ENCODE measurements at places on chromosomes 3 and 15. TPM values are rescaled to one million over a fixed set of nuclear protein-coding genes. Genes with fewer than 3 reads are reported as not detected.

CFAP100 gene
- total RNA-seq: not detected

AMT gene
- 7.0 TPM for total RNA-seq

UNC45A gene
- total RNA-seq: 65.5 TPM

UBA3 gene
- 36.1 TPM for total RNA-seq

FSTL1 gene
- 601 TPM for total RNA-seq

FAM219B gene
- total RNA-seq: 85.6 TPM

CSPG4 gene
- 263 TPM for total RNA-seq

TRAT1 gene
- total RNA-seq: not detected

SHC4 gene
- total RNA-seq: 16.1 TPM

FAM81A gene
- 0.71 TPM for total RNA-seq

TMEM212 gene
- total RNA-seq: not detected

SKOR1 gene
- total RNA-seq: 0.78 TPM

GRCh38 chr15:26260517-26261133, 397.5 kb upstream of the ATP10A start:
- H3K4me1 ChIP-seq: no peaks in the 10 kb centered on the region
- DNase-seq: no peak
- no peaks in the 10 kb centered on the region for H3K36me3 ChIP-seq
- H3K27me3 ChIP-seq: no peaks in the 10 kb centered on the region
- no peak overlapping the region for H3K27ac ChIP-seq

DNA sequence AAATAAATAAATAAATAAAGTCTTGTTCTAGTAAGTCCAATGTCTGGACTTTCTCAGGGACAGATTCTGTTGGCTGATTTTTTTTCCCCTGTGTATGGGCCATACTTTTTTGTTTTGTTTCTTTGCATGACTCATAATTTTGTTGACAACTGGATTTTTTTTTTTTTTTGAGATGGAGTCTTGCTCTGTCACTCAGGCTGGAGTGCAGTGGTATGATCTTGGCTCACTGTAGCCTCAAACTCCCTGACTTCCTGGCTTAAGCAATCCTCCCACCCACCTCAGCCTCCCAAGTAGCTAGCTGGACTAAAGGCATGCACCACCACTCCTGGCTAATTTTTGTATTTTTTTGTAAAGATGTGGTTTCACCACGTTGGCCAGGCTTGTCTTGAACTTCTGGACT, 38.9 kb downstream of the TICRR start:
- no peak overlapping the region for H3K4me3 ChIP-seq
- no peaks in the 10 kb centered on the region for H3K36me3 ChIP-seq
- no peak for DNase-seq
- H3K27ac ChIP-seq: no peak overlapping the region
- no peaks in the 10 kb centered on the region for H3K4me1 ChIP-seq
- no peaks in the 10 kb centered on the region for H3K27me3 ChIP-seq

DNA sequence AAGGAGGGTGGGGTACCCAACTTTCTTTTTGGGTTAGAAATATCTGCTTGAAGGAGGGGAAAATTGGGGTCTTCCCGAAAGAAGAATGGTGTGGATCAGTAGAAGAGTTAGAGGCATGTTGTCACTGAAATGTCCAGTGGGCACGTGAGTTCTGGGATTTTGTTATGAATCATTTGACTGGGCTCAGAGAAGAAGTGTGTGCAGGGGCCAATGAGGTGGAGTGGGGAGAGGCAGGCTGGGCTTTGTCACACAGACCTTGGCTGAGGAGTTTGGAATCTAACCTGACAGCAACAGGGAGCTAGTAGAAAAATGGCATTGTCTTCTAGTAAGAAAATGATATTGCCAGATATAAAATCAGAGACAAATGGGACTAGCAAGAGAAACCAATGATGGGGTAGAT, 436.8 kb downstream of the MFSD1 start:
- no peaks in the 10 kb centered on the region for H3K4me1 ChIP-seq
- DNase-seq: no peak
- no peak overlapping the region for H3K27ac ChIP-seq
- no peak overlapping the region for H3K4me3 ChIP-seq
- no peaks in the 10 kb centered on the region for H3K27me3 ChIP-seq
- H3K36me3 ChIP-seq: no peaks in the 10 kb centered on the region

- no peak for DNase-seq
- peak overlapping the region; percentile 57 for H3K4me3 ChIP-seq
- no peak overlapping the region for H3K27ac ChIP-seq
- peaks cover 8% of the 10 kb centered on the region for H3K4me1 ChIP-seq
These were observed 1075.3 kb upstream of the ALCAM start for GRCh38 chr3:104291437-104291851.

DNA sequence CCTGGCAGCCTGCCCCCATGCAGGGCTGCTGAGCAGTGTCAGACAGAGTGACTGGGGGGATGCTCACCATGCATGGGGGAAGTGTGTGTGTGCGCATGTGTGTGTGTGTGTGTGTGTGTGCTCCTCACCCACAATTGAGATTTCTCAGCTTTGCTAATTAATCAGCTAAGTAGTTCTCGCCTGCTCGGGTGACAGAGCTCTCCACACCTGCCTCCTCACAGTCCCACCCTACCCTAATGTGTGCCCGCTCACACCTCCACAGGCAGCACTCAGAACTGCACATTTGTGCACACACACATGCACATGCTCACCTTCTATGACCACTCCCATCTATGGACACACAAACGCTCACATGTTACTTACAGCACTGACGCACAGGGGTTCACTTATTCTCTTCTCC, 37.3 kb downstream of the CACNA2D2 start:
- no peak overlapping the region for H3K4me3 ChIP-seq
- no peak for DNase-seq
- no peak overlapping the region for H3K27ac ChIP-seq
- H3K27me3 ChIP-seq: no peaks in the 10 kb centered on the region
- no peaks in the 10 kb centered on the region for H3K4me1 ChIP-seq

- H3K27ac ChIP-seq: no peak overlapping the region
- DNase-seq: no peak
- H3K4me3 ChIP-seq: no peak overlapping the region
- no peaks in the 10 kb centered on the region for H3K36me3 ChIP-seq
These were observed 3.3 kb upstream of the CNTN3 start for GRCh38 chr3:74617776-74618175.

DNA sequence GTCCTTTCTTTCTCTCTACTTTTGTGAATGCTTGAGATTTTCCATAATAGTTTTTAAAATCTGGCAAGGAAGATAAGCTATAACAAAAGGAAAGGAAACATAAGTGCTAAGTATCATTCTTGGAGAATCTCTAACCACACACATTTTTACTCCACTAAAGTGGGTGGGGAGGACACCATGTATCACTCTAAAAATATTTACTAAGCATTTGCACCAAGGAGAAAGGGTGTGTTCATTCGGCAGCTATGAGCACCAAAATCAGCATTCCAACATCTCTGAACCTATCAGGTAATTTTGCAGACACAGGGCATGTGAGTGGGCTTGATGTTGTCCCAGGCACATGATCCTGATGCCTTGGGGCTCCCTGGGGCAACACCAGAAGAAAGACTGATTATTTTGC, 5.5 kb downstream of the B4GALT4 start:
- peaks cover 8% of the 10 kb centered on the region for H3K4me1 ChIP-seq
- peak overlapping the region; percentile 0 for H3K27ac ChIP-seq
- no peak overlapping the region for H3K4me3 ChIP-seq
- H3K36me3 ChIP-seq: no peaks in the 10 kb centered on the region
- no peaks in the 10 kb centered on the region for H3K27me3 ChIP-seq

GRCh38 chr3:180383332-180384020, 218.5 kb upstream of the TTC14 start:
- no peaks in the 10 kb centered on the region for H3K36me3 ChIP-seq
- DNase-seq: no peak
- no peaks in the 10 kb centered on the region for H3K27me3 ChIP-seq
- no peak overlapping the region for H3K27ac ChIP-seq

DNA sequence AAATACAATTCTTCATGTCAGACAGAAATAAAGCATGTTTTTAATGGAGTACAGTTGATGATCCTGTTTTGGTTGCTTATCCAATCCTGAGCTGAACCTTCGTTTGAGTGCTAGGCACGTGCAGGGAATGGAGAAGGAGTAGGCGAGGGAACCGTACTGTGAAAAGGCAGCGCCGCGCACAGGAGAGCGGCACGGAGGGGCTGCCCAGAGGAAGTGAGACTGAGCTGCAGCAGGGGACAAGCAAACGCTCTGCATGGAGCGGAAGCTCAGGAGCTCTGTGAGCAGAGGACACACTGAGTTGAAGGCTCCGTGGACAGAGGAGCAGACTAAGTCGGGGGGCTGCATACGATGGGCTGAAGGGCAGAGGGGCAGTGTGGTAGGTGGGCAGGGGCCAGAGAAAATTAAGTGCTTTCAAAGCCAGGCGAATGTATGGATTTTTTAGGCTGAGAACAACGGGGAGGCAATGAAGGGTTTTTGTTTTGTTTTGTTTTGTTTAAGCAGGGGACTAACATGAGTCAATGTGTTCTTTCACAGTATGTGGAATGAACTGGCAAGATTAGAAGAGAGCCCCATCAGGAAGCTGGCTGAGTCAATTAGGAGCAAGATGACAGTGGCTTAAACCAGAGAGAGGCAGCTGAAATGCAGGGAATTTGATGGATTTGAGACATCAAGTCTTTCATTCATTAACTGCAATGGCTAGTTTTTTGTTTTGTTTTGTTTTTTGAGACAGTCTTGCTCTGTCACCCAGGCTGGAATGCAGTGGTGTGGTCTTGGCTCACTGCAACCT, 23.8 kb upstream of the TM2D3 start:
- H3K27me3 ChIP-seq: no peaks in the 10 kb centered on the region
- no peak overlapping the region for H3K27ac ChIP-seq
- no peak overlapping the region for H3K4me3 ChIP-seq

DNA sequence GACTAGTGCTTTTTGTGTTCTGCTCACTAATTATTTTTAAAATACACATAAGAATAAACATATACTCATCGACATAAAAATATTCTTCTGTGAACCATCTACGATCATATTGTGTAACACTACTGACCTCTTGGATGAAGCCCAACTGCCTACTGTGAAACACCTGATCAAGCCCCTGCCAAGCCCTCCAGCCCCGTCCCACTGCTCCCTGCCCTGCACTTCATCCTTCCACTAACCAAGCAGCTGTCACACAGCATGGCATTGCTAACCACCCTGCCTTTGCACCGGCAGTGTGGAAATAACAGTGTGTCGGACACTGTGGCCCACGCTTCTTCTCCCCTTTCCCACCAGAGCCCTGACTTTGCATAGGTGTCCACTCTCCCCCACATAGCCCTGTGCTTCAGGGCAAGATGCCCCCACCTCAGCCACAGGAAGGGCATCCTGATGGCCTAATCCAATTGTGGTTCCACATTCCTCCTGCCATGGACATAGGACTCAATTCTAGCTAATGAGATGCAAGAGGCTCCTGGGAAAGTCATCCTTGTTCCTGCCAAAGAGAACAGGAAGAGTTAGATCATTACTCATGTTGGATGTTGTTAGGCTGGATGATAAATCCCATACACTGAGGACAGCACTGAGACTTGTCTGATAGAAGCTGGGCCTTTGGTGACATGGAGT, 35.0 kb upstream of the ARID3B start:
- H3K4me3 ChIP-seq: no peak overlapping the region
- H3K4me1 ChIP-seq: no peaks in the 10 kb centered on the region
- no peaks in the 10 kb centered on the region for H3K36me3 ChIP-seq
- H3K27me3 ChIP-seq: no peaks in the 10 kb centered on the region

GRCh38 chr3:107959550-107960154, 131.2 kb downstream of the CD47 start:
- H3K36me3 ChIP-seq: no peaks in the 10 kb centered on the region
- H3K27me3 ChIP-seq: no peaks in the 10 kb centered on the region
- H3K27ac ChIP-seq: no peak overlapping the region
- peaks cover 25% of the 10 kb centered on the region for H3K4me1 ChIP-seq
- no peak for DNase-seq

DNA sequence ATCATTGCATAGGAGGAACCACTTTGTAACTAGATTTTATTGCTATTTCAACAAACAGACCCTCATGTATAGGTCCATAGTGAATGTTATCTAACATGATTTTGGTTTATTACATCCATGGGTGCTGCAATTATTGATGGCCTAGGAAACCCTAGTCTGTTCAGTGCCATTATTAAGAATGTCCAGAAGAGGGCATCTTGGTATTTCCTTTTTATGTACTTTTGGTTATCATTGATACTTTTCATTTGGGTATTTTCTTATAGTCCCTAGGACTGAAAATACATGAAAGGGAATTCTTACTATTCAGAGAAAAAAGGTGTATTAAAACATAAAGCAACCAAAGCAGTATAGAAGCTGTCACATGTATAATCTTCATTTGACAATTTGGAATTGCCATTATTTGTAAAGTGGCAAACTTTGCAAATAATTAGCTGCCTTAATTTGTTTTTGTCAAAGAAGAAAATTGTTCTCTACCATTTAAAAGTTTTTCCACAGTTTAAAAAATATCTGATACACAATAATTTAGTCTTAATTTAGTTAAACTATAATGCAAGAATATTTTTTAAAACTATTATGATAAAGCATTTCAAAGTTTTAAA, 48.7 kb downstream of the CNOT10 start:
- H3K36me3 ChIP-seq: peaks cover 13% of the 10 kb centered on the region
- no peak overlapping the region for H3K4me3 ChIP-seq
- no peaks in the 10 kb centered on the region for H3K27me3 ChIP-seq
- H3K27ac ChIP-seq: no peak overlapping the region

DNA sequence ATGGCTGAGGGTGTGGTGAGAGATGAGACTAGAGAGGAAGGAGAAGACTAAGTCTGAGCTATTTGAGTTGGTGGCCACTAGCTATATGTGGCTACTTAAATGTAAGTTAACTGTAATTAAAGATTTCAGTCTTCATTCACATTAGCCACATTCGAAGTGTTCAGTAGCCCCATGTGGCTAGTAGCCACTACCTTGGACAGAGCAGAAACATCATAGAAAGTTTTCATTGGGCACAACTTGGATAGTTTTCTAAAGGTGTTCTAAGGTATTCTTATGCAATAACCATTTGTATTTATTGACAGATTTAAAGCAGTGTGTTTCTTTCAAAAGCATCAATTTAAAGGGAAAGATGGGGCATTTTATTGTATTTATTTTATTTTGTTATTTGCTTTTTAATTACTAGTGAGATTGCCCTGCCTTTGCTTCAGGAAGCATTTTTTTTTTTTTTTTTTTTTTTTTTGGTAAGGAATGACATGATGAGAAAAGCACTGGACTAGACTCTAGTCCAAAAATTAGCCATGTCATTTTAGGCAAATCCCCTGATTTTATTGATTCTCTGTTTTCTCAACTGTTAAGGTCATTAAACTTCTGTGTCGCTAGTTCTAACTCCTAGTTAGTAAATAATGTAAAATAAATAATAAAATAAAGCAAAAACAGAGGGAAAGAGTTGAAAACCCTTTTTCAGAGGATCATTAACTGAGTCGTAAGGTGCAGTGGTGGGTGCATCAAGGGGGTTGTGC, 153.0 kb upstream of the ROBO2 start:
- no peaks in the 10 kb centered on the region for H3K36me3 ChIP-seq
- no peaks in the 10 kb centered on the region for H3K27me3 ChIP-seq
- H3K27ac ChIP-seq: no peak overlapping the region
- DNase-seq: no peak
- no peaks in the 10 kb centered on the region for H3K4me1 ChIP-seq

- no peaks in the 10 kb centered on the region for H3K36me3 ChIP-seq
- H3K27ac ChIP-seq: no peak overlapping the region
- peaks cover 15% of the 10 kb centered on the region for H3K4me1 ChIP-seq
- DNase-seq: no peak
- H3K27me3 ChIP-seq: peaks cover 13% of the 10 kb centered on the region
These were observed 64.9 kb upstream of the POLG start for GRCh38 chr15:89399238-89400115.
